CD4-positive, alpha-beta T cell treated with Interleukin-12 subunit alpha and Interleukin-12 subunit beta, for 1 hour (primary cell): ENCODE measurements at places on chromosomes 12 and 14.

DNA sequence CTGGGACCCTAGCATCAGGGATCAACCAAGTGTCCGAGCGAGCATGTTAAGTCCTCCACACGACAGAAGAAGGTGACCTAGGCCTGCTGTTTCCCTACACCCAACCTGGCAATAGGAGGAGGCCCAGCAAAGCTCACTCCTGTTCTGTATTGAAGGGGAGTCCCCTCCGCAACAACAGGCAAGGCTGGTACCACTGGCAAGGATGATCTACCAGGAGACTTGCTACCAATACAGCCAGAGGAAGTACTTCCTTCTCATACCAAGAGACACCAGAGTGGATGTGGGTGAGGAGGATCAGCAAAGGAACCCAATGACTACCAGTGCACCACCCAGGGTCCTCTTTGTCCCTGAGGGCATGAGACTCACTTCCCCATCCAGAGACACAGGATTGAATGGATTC, 4.9 kb downstream of the KLRC1 start:
- no peak for DNase-seq

- no peak for DNase-seq
These were observed at the start of gene DCN for GRCh38 chr12:91182636-91183455. Gene DCN (minus strand): TSS chr12:91182817. CDS start chr12:91178552, 4,265 bp downstream.

DNA sequence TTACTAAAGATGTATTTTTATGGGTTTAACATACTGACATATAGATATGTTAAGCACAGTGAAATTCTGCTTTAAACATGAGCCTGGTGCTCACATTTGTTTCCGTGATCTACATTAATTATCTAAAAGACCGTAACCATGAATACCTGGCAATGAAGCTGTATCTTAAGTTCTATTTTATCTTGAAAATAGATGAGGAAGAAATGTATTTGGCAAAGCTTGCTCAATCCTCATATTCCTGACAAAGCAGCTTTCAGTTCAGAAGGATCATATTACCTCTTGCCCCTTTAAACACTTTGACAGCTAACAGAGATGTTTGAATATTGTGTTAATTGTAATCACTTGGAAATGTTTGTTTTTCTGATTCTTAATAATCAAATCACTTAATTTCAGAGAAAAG, 9.8 kb downstream of the EPYC start:
- DNase-seq: no peak

DNA sequence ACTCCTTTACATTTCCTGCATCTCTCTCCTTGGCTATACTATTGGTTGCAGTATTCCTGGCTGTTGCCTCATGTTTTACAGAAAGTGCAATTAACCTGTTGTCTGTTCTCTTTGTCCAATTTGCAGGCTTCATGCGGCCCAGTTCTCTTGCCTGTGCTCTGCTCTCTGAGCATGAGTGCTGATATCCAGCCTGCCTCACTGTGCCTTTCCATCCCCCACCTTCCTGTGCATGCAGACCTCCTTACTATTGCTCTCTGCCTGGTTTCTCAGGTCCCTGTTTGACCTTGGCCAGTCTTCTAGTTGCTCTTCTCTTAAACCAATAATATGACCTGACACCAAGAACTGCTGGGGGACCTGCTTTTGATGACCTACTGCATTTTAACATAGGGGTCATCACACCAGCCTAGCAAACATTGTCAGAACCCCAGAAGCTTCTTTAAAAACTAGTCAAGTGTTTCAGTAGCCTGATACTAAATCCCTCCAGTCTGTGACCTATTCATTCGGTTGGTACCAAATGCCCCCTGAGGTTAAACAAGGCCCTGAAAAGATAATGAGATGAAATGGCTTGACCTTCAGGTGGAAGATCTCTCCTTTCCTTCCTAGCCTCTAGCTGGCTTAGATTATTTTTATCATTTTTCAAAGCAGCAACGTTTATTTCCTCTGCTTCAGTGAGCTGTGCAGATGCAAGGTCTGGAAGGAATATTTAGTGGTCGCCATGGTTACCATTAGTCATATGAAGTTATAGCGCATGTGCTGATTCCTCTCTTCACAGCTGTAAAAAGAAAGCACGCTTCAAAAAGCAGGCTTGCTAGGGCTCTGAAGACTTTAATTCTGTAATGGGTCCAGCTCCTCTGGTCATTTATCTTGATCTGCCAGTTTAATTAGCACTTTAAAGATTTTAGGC, 216.5 kb downstream of the PHLDA1 start:
- peak; percentile 56 for DNase-seq

- DNase-seq: no peak
These were observed 9.4 kb downstream of the PPP1R12A start for GRCh38 chr12:79925492-79925891.

DNA sequence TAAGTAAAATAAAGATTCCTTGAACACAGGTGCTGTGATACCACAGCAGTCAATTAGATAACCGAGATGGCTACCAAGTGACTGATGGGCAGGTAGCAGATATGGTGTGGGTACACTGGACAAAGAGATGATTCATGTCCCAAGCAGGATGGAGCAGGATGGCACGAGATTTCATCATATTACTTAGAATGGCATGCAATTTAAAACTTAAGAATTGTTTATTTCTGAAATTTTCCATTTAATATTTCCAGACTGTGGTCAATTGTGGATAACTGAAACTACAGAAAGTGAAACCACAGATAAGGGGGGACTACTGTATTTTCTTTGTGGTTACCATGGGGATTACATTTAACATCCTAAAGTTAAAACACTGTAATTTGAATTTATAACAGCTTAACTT, 7.5 kb upstream of the ZFP36L1 start:
- no peak for DNase-seq

GRCh38 chr12:128536810-128537209, 269.8 kb downstream of the TMEM132C start:
- DNase-seq: no peak

- peak; percentile 76 for DNase-seq
These were observed 2.3 kb upstream of the GLIPR1 start for GRCh38 chr12:75478116-75478794.

DNA sequence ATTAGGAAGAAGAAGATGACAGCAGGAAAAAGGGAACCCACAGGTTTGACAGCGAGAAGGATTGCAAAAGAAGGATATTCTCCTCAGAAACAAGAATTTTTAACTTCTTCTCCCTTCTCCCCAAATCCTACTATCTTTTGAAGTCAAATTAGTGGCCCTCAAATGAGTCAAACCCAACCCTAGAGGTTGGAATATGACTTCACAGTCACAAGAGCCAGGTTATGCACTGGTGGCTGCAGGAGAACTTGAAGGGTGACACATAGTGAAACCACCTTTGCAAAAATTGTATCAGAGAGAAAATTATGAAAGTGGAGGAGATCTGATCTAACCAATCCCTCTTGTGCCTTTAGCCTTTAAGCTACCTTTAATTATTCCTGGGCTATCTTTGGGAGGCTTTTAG, 386.2 kb upstream of the CCDC196 start:
- no peak for DNase-seq

- DNase-seq: no peak
These were observed 97.7 kb upstream of the IFNG-AS1 start for GRCh38 chr12:67891596-67891995.

- peak; percentile 57 for DNase-seq
These were observed 46.1 kb downstream of the CYP46A1 start for GRCh38 chr14:99729991-99730875.

DNA sequence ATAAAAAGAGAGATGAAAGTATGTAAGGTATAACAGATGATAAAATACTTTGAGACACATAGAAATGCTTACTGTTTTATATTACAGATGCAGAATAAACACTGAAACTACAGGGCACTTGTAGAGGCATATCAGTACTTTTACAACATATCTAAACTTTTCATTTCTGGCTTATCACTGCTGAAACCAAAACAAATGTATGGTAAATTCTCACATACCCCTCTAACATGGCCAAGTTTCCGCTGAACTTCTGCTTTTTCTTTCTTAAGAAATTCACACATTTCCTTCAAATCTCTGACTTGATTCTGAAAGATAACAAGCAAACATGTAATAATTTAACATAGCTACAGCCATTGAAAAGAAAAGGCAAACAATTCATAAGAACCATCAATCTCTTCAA, 33.3 kb upstream of the C12orf50 start:
- no peak for DNase-seq

GRCh38 chr12:112179341-112179740, 54.0 kb downstream of the TRAFD1 start:
- no peak for DNase-seq
